Small intestine (tissue), 16 donors: ENCODE measurements at places on chromosomes 7 and 10. TPM values are rescaled to one million over a fixed set of nuclear protein-coding genes. Genes with fewer than 3 reads are reported as not detected.
A peak's percentile ranks its signal among the peaks of the same experiment; 100 is the strongest.

The CNNM1 gene
- not detected for polyA plus RNA-seq

- H3K36me3 ChIP-seq, result no peaks in the 10 kb centered on the region
- no peaks in the 10 kb centered on the region for H3K27me3 ChIP-seq
- H3K4me1 ChIP-seq, result no peaks in the 10 kb centered on the region
- DNase-seq, result peak; percentile 28
These were observed 116.4 kb upstream of the ASAH2 start for GRCh38 chr10:50367732-50368131.

DNA sequence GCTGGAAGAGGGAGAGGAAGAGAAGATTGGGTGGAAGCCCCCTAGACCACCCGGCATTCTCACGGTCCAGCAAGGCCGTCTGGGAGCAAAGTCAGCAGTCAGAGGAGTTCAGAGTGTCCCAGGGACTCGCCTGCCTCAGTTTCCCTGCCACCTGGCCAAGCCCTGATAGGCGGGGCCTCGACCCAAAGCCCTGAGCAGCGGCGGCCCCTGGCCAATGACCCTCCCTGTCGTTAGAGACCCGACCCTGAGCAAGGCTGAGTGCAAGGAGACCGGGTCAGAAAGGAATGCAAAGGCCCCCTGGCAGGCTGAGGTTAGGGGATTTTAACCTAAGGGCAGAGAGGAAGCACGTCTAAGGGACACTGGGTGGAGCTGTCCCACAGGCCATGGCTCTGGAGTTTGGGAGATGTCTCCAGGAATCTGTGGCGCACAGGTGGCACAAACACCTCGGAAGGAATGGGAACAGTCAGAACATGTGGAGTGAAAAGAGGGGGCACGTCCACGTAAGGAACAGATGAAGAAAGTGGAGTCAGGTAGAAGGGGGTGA, 196.8 kb upstream of the PDE1C start:
- H3K27me3 ChIP-seq, result no peaks in the 10 kb centered on the region
- H3K27ac ChIP-seq, result no peak overlapping the region
- H3K36me3 ChIP-seq, result no peaks in the 10 kb centered on the region
- no peaks in the 10 kb centered on the region for H3K4me1 ChIP-seq
- H3K4me3 ChIP-seq, result no peak overlapping the region

DNA sequence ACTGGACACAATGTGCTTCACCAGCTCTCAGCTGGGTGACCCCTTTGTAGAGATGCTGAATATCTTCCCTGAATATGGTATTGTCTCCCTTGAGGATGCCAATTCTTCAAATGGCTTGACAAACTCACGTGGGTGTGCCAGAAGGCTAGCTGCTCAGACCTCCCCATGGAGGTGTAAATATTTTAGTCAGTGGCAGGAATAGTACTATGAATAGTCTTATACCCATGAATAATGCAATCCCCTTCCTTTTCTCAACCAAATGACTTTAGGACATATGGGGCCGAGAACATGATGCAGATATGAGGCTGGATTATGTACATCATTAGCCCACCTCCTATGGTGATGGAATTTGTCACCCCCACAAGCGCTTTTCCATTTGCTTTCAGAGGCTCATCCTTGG, 401.8 kb downstream of the ADRA2A start:
- H3K27me3 ChIP-seq, result no peaks in the 10 kb centered on the region
- no peak for DNase-seq
- no peaks in the 10 kb centered on the region for H3K36me3 ChIP-seq

DNA sequence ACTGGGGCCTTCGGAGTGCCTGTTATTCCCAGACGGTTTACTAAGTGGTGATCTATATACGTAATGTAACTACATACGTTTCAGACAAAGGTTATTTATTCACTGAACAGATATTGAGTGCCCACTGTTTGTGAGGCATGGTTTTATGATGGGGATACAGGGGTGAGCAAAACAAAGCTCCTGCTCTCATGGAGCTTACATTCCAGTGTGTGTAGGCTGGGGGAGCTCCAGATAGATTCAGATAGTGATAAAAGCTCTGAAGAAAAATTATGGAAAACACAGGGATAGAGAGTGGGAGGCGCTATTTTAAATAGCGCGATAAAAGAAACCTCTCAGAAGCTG, 466 bp upstream of the DNAJB12 start:
- H3K27me3 ChIP-seq, result no peaks in the 10 kb centered on the region
- peak overlapping the region; percentile 100 for H3K27ac ChIP-seq
- peaks cover 22% of the 10 kb centered on the region for H3K36me3 ChIP-seq

DNA sequence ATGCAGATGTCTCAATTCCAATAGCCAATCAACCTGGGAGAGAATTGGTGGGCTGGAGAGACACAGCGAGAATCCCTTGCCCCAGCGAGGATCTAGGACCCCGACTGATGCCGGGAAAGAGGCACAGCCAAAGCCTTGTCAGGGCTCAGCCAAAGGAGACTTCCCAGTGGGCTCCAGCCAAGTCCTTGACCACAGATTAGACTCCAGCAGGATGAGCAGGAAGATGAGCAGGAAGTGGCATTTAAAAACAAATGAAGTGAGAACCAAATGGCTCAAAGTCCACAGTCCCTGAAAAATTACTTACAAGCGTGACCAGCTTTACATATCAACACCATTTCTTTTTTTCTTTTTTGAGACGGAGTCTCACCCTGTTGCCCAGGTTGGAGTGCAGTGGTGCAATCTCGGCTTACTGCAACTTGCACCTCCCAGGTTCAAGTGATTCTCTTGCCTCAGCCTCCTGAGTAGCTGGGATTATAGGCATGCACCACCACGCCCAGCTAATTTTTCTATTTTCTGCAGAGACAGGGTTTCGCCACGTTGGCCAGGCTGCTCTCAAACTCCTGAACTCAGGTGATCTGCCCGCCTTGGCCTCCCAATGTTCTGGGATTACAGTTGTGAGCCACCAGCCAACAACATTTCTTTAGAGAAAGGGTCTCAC, 40.2 kb downstream of the CTBP2 start:
- H3K4me3 ChIP-seq, result no peak overlapping the region
- peak; percentile 74 for DNase-seq
- no peaks in the 10 kb centered on the region for H3K27me3 ChIP-seq
- peaks cover 2% of the 10 kb centered on the region for H3K36me3 ChIP-seq
- H3K27ac ChIP-seq, result peak overlapping the region; percentile 16
- peaks cover 41% of the 10 kb centered on the region for H3K4me1 ChIP-seq

DNA sequence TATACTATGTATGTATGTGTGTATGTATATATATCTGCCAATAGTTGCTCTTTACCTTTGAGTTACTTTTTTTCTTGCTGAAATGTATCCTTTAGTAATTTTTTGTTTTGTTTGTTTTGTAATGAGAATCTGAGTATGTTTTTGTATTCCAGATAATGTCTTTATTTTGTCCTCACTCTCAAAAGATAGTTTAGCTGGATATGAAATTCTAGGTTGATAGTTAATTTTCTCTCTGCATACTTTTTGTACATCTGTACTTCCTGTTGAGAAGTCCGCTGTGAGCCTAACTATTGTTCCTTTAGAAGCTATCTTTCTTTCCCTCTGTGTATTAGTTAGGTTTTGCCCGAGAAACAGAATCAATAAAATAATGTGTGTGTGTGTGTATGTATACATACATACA, 29.5 kb downstream of the BUB3 start:
- H3K36me3 ChIP-seq, result no peaks in the 10 kb centered on the region
- H3K4me3 ChIP-seq, result no peak overlapping the region
- no peak for DNase-seq
- H3K27me3 ChIP-seq, result no peaks in the 10 kb centered on the region

The CCM2 gene
- polyA plus RNA-seq, result 17.8 TPM

The AIFM2 gene
- 14.4 TPM for polyA plus RNA-seq

DNA sequence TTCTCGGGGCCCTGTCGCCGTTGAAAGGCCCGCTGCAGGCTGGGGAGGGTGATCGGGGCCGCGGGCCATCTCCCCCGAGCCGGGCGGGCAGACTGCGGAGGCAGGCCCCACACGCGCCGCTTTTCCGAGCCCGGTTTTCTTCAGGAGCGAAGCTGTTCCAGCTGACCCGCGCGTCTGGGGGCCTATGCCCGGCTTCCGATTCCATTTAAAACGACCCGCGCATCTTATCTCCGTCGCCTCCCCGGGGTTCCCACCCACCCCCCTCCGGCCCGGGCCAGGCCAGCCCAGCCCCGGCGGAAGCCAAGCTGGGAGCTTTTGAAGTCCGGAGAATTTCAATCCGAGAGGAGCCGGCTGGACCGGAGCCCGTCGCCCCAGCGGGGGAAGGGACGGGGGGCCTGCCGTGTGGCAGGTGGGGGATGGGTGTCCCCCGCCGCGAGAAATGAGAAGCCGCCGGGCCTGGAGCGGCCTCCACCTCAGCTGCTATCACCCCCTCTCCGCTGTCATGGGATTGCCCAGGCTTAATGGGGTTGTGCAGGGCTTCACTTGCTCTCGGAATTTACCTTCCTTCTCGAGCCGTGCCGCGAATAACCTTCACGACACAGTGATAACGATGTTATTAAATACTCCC, 3.1 kb upstream of the EVX1 start:
- H3K4me1 ChIP-seq, result peaks cover 8% of the 10 kb centered on the region
- H3K27ac ChIP-seq, result no peak overlapping the region
- H3K36me3 ChIP-seq, result no peaks in the 10 kb centered on the region

The ZMIZ1 gene
- polyA plus RNA-seq, result 23.0 TPM

The CHAT gene
- polyA plus RNA-seq, result 0.15 TPM

DNA sequence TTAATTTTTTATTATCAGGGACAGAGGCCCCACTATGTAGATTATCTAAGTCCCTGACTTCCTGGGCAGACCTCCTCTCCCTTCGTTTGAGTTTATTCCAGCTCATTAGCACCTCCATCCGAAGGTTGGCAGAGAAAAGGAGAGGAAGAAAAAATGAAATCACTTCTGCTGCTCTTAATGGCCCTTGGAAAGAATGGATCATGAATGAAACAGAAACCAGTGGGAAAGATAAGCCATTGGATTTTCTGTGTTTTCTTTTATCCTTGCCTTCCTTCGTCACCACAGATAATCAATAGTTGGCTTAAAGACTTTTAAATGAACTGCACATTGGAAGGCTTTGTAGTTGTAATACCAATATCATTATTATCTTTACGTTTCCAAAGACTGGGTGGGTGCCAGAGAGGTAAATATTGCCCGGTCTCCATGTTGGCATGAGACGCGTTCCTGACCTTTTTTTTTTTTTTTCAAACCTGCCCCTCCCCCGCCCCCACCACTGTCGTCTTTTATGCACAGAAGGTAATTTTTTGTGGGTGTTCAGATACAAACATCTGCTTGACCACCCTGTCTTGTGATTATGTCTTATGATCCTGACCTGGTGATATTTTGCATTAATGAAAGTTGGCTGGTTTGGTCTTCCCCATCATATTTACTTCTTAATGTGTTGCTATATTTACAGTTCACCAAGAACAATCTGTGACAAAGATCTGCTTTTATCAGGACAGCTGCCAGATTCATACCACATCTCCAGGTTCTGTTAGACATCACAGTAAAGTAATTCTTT, 116.8 kb downstream of the ARID5B start:
- H3K27ac ChIP-seq, result peak overlapping the region; percentile 66
- H3K27me3 ChIP-seq, result no peaks in the 10 kb centered on the region
- H3K4me1 ChIP-seq, result peaks cover 48% of the 10 kb centered on the region
- no peak overlapping the region for H3K4me3 ChIP-seq
- no peak for DNase-seq

The TUBB8 gene
- polyA plus RNA-seq, result 0.13 TPM

DNA sequence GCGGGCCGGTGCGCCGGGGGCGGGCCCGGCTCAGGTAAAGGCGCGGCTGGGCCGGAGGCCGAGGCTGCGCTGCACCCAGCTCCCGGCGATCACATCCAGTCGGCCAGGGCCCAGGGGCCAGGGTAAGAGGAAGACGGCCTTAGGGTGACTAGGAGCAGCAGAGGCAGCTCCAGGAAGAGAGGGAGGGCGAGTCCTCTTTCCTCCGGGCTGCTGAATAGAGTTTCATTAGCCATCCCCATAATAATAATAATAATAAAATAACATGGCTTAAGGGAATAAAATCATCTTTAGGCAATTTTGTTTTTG, 44.8 kb upstream of the CDK1 start:
- no peaks in the 10 kb centered on the region for H3K27me3 ChIP-seq
- H3K27ac ChIP-seq, result no peak overlapping the region
- no peaks in the 10 kb centered on the region for H3K36me3 ChIP-seq
- DNase-seq, result no peak
- peak overlapping the region; percentile 75 for H3K4me3 ChIP-seq

DNA sequence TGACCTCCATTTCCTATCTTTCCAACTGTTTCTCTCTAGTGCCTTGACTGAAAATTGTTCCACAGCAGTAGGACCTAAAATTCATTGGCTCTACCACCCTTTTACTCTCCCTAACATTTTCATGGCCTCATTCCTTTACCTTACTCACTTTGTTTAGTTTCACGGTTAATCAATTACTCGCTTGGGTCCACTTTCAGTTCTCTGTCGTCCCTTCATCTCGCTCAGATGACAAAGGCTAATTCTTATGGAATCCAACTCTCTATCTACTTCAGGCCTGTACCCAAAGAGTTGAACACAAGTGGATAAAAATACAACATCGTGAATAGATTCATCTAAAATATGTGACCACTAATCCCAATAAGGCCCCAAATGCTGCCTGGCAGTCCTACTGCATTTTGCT, 85.9 kb upstream of the ADO start:
- no peak overlapping the region for H3K4me3 ChIP-seq
- no peak for DNase-seq
- no peak overlapping the region for H3K27ac ChIP-seq
- no peaks in the 10 kb centered on the region for H3K27me3 ChIP-seq
- no peaks in the 10 kb centered on the region for H3K4me1 ChIP-seq

- no peaks in the 10 kb centered on the region for H3K27me3 ChIP-seq
- H3K4me1 ChIP-seq, result no peaks in the 10 kb centered on the region
- no peak overlapping the region for H3K4me3 ChIP-seq
- H3K27ac ChIP-seq, result no peak overlapping the region
- DNase-seq, result no peak
- H3K36me3 ChIP-seq, result no peaks in the 10 kb centered on the region
These were observed 57.5 kb downstream of the HDAC9 start for GRCh38 chr7:18552943-18553604.

DNA sequence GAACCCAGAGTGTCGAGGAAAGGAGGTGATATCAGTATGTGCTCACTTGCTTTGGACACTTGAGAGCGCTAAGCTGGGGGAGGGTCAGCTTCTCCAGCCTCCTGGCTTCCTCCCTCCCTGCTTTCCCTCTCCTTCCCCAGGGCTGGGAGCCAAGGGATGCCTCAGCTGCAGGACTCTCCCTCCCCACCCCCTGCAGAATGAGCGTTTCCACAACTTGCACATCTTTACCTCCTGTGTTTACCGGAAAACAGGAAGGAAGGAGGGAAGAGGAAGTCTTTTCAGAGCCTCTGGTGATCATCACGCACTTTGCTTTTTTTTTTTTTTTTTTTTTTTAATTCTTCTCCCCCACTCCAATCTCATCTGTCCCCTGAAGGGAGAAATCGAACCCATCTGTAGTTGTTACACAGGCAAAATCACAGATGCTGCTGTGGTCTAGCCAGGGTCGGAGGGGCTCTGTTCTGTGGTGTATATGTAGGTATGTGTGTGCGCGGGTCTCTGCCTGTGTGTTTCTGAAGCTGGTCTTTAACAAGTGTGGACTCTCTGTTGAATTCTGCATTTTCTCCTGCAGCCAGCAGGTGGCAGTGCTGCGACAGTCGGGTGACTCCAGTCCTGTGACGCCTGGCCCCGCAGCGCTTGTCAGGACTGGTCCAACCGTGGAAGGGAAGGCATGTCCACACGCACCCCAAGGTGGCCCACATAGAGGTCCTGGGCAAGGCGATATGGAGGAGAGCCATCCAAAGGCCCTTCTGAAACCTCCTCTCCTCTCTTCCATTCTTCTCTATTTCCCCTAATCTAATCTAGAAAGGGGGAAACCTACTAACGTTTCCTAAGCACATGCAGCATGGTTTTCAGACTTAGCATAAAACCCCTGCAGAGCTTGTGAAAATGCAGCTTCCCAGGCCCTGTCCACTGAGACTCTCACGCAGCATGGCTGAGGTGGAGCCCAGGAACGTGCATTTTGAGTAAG, 257.6 kb downstream of the PLXNA4 start:
- no peaks in the 10 kb centered on the region for H3K36me3 ChIP-seq
- no peaks in the 10 kb centered on the region for H3K4me1 ChIP-seq
- H3K4me3 ChIP-seq, result no peak overlapping the region
- H3K27me3 ChIP-seq, result peaks cover 33% of the 10 kb centered on the region

The EN2 gene
- not detected for polyA plus RNA-seq
